ENCODE measurements at places on chromosomes 2 and 18. TPM values are rescaled to one million over a fixed set of nuclear protein-coding genes. Genes with fewer than 3 reads are reported as not detected.

DNA sequence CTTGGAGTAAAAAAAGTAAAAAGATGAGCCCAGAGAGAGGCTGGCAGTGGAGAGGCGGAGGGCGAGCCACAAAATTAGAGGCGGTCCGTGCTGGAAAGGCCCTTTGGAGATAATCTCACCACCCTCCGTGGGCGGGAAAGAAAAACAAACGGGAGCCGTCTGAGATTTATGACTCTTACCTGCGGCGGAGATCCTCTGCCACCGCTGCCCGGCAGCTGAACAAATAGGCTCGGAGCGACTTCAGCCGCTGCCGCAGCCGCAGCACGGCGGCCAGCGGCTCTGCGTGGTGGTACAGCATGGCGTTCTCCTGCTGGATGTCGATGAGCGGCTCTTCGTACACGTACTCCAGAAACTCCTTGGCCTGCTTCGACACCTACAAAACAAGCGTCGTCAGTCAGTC is 94.6 kb downstream of the PLEKHM3 start:
- H3K4me3 ChIP-seq, result no peak overlapping the region
- no peak overlapping the region for H3K27ac ChIP-seq
- H3K36me3 ChIP-seq, result no peaks in the 10 kb centered on the region
- H3K27me3 ChIP-seq, result no peaks in the 10 kb centered on the region

DNA sequence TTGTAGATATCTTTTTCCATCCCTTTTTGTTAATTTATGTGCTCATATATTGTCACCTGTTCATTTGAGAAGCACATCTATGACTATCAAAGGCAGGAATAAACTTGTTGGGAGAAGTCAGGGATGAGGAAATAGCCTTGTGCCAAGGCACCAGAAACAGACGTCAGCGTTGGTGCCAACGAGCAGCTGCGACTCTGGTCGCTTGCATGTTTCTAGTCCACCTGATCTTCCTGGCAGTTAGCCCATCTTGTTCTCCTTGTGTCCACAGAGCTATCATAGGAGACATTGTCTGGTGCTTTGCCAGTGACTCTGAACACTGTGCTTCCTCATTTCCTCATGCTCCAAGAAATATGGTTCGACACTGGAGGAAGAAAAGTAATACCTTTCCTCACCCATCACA is 374.4 kb downstream of the PTPRM start:
- H3K27me3 ChIP-seq, result no peaks in the 10 kb centered on the region
- H3K36me3 ChIP-seq, result no peaks in the 10 kb centered on the region
- H3K4me3 ChIP-seq, result no peak overlapping the region
- no peak for DNase-seq

Gene B4GALT6
- total RNA-seq, result 40.0 TPM

- no peaks in the 10 kb centered on the region for H3K27me3 ChIP-seq
- DNase-seq, result no peak
- H3K27ac ChIP-seq, result no peak overlapping the region
- H3K36me3 ChIP-seq, result peaks cover 3% of the 10 kb centered on the region
- H3K4me3 ChIP-seq, result no peak overlapping the region
Observed at GRCh38 chr2:235526166-235526565, 32.3 kb downstream of the AGAP1 start.

DNA sequence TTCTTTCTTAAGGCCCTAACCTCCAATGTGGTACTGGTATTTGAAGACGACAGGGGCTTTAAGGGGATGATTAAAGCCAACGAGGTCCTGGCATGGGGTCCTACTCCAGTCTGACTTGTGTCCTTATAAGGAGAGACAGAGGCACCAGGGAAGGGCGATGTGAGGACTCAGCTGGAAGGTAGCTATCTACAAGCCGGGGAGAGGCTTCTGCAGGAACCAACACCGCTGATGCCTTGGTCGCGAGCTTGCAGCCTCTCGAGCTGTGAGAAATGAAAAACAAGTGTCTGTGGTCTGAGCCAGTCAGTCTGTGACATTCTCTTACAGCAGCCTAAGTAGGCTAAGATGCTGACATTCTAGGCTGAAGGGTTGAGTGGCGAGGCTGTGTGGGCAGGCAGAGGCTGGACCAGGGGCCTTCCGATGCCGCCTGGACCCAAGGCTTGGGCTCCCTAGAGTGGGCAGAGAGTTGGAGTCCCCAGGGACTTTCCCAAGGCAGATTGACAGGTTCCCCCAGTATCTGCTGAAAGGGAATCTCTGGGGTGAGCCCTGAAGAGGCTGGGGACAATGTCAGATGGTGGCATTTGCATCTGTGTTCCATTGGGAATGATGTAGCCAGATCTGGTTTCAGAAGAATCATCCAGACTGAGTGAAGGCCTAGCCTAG is 322.9 kb upstream of the HS6ST1 start:
- H3K4me3 ChIP-seq, result no peak overlapping the region
- no peaks in the 10 kb centered on the region for H3K27me3 ChIP-seq
- DNase-seq, result no peak
- peaks cover 71% of the 10 kb centered on the region for H3K4me1 ChIP-seq
- no peaks in the 10 kb centered on the region for H3K36me3 ChIP-seq

- H3K4me3 ChIP-seq, result no peak overlapping the region
- no peaks in the 10 kb centered on the region for H3K27me3 ChIP-seq
- H3K36me3 ChIP-seq, result no peaks in the 10 kb centered on the region
- no peak for DNase-seq
- no peaks in the 10 kb centered on the region for H3K4me1 ChIP-seq
- H3K27ac ChIP-seq, result no peak overlapping the region
Observed at GRCh38 chr2:239109928-239110545, 262.2 kb downstream of the TWIST2 start.

DNA sequence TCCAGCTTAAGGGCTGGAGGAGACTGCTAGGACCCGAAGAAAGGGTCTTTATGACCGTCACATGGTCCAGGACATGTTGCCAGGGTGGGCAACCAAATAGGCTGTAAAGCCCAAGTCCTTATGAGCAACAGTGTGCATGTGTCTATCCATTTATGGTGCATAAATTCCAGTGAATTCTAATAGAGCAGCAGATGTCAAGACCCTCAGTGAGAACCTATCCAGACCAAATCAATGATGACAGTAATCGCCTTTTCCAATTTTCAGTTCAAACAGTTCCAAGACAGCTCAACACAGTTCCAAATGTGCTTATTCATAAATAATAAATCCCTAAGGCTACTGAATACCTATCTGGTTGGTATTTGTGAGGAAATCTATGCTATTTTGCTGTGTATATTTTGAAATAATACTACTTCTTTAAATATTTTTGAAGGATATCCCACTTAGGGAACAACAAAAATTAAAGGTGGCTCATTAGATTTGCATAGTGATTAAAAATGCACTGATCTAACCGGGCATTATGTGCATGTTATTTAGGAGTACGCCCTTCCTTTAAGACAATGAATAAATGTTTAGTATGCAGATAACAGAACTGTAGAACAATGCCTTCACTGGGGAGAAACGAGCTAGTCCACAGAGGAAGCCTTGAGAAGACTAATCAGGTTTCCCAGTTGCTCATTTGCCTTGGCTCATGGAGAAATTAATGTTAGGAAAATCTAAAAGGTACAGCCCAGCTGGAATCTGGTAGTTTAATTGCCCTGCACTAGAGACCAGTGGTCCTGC is 519.5 kb upstream of the CHAC2 start:
- no peaks in the 10 kb centered on the region for H3K27me3 ChIP-seq
- no peaks in the 10 kb centered on the region for H3K4me1 ChIP-seq
- H3K36me3 ChIP-seq, result no peaks in the 10 kb centered on the region
- H3K4me3 ChIP-seq, result no peak overlapping the region

Measured in neural crest cell (in vitro differentiated cells).